Left renal pelvis (tissue), 4 donors: ENCODE measurements at places on chromosomes 3 and 15. TPM values are rescaled to one million over a fixed set of nuclear protein-coding genes. Genes with fewer than 3 reads are reported as not detected.

GRCh38 chr3:81929697-81930096 lies 168.3 kb upstream of the GBE1 start:
- no peak for DNase-seq

DNA sequence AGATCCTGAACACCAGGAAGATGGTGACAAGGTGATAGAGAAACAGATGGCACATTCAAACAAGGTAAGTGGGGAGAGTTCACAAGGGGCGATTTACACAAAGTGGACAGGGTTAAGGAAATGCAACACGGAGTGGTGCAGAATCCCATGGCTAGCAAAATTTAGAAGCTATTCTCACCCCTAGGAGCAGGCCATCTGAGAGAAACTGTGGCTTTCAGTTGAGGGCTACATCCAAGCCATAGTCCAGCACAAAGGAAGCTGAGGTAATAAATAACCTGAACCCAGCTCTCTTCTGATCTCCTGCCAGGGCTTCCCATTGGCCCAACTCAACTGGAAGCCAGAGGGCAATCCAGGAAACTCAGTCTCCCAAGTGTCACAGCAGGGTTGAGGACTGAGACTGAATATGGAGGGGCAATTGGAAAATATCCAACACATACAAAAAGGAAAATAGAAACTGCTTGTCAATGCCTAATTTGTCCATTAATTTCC lies 1.2 kb upstream of the ZNF445 start:
- DNase-seq = no peak

The DUOX1 gene
- polyA plus RNA-seq = 2.0 TPM

GRCh38 chr3:160023476-160023875 lies 34.8 kb downstream of the IL12A start:
- no peak for DNase-seq

DNA sequence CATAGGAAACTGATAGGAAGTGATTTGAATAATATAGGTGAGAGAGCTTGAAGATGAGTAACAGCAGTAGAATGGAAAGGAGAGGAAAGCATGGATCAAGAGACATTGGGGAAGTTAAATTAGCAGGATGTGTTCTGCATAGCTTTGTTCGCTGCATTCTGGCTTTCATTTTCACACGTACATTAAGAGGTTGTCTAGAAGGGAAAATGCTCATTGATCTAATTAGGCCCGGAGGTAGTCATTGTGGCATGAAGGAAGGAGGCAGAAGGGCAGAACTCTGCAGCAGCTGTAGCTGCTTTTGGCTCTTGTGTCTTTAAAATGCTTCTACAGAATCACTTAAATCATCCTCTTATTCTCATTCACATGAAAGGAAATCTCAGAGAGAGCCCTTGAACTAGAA lies 40.3 kb downstream of the KCNAB1 start:
- no peak for DNase-seq
